NCI-H2171 treated with DMSO at 0.1 percent for 48 hours (cell line): ENCODE measurements at places on chromosomes 11 and 22.

DNA sequence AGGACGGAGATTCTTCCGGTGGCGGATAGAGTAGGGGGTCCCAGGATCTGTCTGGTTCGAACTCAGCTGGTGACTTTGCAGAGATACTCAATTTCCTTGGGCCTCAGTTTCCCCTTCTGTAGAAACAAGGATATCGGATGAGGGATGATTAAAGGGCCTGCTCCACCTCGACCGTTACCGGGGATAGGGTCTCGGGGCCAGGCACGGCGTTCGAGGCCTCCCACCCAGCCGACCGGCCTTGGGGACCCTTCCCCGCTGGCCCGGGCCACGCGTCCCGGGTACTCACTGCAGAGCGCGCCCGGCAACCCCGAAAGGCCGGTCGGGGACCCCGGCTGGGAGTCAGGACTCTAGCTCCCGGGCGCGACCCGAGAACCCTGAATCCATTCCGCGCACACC is 321 bp downstream of the RHBDD3 start:
- DNase-seq = no peak

- DNase-seq = no peak
Observed at GRCh38 chr11:1502954-1503707, 16.6 kb upstream of the MOB2 start.

- DNase-seq = no peak
Observed at GRCh38 chr11:129698212-129698611, 117.4 kb upstream of the TMEM45B start.

- DNase-seq = no peak
Observed at GRCh38 chr11:1387961-1388762, 1.6 kb upstream of the BRSK2 start.

- no peak for DNase-seq
Observed at GRCh38 chr11:43261775-43262174, 50.0 kb upstream of the API5 start.

DNA sequence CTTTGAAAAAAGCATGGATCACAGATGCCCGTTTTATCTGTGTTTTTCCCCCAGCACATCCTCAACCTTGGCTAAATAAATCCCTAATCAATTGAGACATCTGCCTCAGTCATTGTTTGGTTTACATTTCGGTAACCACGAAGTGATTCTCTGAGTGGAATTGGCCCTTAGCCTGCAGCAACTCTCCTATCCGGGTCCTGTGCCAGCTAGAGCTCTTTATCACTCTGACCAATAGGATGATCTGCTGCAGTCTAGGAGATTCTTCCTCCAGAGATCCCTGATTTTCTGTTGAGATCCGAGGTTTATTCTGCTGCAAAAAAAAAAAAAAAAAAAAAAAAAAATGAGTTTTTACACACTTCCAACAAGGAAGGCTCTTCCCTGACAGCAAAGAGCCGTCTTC is 137.3 kb downstream of the KCNA4 start:
- no peak for DNase-seq

DNA sequence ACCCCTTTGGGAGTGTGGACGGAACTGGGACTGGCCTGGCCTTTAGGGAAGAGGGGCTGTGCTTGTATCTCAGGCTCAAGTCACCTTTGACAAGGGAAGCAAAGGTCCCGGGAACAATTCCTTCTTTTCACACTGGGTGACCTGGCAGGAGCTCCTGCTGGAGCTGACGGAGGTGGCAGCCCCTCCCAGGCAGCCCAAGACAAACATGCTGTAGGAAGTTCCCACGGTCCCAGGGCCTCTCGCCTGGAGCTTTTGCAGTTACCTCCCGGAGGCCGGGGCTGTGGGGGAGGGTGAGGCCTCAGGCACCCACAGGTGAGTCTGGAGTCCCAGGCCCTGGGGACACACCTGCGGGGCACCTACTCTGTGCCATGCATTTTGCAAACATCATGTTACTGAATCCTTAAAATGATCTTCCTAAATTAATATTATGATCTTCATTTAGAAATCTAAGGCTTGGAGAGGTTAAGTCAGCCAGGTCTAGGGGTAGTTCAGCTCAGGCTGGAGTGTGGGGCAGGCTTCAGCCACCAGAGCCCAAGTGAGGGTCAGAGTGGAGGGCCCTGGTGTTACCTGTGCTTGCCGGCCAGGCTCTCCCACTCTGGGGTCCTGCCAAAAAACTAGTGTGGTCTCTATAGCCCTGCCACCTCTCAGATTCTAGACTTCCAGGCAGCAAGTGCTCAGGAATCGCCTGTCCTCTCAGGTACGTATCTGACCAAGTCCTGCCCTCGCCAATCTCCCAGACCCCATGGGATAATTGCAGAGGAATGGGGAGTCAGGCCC is 15.7 kb upstream of the MYEOV start:
- DNase-seq = no peak

DNA sequence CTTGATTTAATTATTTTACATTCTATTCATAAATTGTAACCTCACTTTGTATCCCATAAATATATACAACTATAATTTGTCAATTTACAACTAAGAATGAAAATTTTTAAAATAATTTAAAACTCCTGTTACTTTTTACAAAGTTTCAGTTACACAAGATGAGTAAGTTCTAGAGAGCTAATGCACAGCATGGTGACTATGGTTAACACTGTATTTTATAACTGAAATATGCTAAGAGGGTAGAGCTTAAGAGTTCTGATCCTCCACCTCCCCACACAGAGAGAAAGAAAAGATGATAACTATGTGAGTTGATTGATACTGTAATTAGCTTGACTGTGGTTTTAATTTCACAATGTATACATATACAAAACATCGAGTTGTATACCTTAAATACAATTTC is 412.5 kb upstream of the DDI1 start:
- no peak for DNase-seq

GRCh38 chr22:25791556-25791955 is 49.6 kb downstream of the MYO18B start:
- DNase-seq = no peak

GRCh38 chr22:19567157-19568009 is 43.2 kb upstream of the CLDN5 start:
- DNase-seq = no peak

DNA sequence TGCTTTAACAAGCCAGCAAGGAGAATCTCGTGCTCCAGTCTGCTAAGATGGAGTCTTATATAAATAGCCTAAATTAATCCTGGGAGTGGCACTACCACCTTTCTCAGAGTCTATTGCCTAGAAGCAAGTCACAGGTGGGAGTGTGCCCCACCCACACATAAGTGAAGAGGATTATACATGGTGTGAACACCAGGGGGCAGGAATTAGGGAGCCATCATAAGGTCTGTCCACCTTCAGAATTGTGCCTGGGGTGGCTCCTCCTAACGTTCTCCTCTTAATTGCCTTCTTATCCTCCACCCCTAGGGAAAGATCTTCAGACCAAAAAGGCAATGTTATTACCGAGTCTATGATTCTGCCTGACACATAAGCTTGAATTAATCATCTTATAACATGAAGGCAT is 276.8 kb upstream of the SESN3 start:
- no peak for DNase-seq

GRCh38 chr11:18704698-18705097 is 6.1 kb downstream of the TMEM86A start:
- no peak for DNase-seq

DNA sequence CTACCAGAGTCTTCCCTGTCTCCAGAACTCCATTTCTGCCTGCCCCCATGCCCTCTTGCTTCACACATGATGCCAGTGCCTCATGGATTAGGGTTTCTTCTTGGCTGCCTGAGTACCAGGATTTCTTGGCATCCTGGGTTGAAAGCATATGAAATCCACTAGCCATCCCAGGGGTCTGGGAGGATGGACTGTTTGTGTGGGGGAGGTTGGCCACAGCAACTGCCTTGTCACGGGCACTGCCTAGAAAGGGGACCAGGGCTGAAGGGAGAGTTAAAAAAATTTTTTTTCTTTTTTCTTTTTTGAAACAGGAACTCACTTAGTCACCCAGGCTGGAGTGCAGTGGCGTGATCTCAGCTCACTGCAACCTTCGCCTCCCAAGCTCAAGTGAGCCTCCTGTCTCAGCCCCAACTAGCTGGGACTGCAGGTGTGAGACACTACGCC is 4.2 kb downstream of the USP35 start:
- no peak for DNase-seq

- DNase-seq = no peak
Observed at GRCh38 chr11:15471048-15471894, 356.5 kb downstream of the INSC start.

- DNase-seq = no peak
Observed at GRCh38 chr11:62811659-62812058, 6.4 kb upstream of the NXF1 start.

GRCh38 chr11:78857688-78858087 is 283.0 kb upstream of the NARS2 start:
- DNase-seq = no peak

DNA sequence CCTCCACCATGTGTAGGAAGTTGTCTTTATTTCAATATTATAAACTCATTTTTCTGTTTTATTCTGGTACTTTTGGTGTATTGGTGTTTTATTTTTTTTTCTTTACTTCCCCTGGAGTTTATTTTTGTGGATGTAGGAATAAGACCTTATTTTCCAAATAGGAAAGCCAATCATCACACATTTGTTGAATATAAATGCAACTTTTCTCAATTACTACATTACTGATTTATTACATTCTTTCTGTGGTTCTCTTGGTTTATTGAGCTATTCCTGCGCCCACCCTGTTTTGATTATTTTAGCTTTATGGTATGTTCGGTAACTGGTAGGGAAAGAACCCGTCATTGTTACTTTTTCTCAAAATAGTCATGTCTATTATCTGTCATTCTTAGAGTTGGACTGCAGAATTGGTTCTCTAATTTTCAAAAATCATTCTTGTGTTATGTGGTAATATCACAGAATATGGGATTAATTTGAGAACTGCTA is 3.6 kb downstream of the IGLL5 start:
- DNase-seq = no peak

DNA sequence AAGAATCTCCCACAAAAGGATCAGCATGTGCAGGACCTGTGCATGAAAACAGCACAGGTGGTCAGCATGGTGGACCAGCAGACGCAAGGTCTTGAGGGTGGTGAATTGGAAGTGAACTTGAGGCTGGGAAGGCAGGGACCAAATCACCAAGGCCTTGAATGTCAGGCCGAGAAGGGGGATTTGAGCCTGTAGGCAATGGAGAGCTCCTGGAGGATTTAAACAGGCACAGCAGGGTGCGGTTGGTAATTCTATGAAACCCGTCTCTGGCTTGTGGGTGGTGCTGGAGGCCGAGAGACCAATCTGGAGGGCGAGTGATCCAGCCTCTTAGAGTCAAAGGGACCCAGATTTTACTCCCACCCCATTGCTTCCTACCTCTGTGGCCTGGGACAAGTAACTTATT is 2.4 kb downstream of the TSKU start:
- DNase-seq = no peak

DNA sequence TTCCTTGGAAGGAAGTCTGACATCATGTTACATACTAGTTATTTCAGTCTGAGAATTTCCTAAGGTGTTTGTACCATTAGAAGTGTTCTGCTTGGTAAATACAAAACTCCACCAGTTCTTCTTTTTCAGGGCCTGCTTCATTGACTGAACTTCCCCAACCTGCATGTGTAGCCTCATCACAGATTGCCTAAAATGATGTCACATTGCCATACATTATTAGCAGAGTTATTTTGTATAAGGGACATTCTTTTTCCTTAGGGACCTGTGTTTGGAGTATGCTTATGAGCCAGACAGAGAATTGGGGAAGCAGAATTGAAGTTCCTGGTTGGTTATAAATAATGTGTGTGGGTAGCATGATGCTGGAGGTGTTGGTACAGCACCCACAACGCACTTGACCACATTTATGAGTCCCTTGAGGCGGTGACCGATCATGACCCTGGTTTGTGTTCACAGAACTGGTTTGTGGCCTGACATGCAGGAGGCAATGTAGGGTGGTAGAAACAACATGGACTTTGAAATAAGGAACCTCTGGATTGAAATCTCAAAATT is 16.4 kb upstream of the MMP7 start:
- no peak for DNase-seq

GRCh38 chr11:39741066-39741465 is 1718.4 kb downstream of the LRRC4C start:
- DNase-seq = no peak

- peak; percentile 33 for DNase-seq
Observed at GRCh38 chr11:48036011-48036410, 55.7 kb downstream of the PTPRJ start.

DNA sequence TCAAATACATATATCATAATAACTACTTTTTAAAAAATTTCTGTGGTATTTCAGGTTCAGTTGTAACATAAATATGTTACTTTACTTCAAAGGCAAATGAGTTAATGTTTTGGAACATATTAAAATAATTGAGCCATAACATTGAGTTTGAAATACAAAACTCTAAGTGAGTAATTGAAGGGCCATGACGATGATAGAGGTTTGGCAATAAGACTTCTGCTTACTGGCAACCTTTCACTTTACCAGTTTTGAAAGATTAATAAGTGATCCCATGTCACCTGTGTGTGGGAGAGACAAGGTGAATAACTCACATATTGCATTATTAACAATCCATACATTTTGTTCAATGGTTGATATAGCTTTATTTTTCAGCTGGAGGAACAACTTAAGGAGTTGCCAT is 144.4 kb downstream of the GRIA4 start:
- no peak for DNase-seq

- DNase-seq = peak; percentile 5
Observed at GRCh38 chr11:71112990-71113389, 139.4 kb downstream of the SHANK2 start.

DNA sequence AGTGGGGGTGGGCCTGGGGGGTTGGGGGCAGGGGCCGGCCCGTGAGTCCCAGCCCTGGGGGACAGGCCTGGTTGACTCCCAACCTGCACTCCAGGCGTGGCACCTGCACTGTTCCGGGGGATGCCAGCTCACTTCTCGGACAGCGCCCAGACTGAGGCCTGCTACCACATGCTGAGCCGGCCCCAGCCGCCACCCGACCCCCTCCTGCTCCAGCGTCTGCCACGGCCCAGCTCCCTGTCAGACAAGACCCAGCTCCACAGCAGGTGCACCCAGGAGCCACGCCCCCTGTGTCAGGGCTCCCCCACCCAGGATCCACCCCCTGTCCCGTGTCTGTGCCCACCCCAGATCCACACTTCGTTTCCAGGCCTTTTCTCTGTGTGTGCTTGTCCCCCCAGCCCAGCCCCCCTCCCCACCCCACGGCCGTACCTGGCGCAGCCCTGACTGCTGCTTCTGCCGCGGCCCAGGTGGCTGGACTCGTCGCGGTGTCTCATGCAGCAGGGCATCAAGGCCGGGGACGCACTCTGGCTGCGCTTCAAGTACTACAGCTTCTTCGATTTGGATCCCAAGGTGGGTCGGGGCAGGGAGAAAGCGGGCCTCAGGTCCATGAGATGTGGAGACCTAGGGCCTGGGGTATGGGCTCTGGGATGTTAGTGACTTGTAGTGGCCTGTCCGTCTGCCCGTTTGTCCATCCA is 4.8 kb downstream of the FERMT3 start:
- DNase-seq = no peak

DNA sequence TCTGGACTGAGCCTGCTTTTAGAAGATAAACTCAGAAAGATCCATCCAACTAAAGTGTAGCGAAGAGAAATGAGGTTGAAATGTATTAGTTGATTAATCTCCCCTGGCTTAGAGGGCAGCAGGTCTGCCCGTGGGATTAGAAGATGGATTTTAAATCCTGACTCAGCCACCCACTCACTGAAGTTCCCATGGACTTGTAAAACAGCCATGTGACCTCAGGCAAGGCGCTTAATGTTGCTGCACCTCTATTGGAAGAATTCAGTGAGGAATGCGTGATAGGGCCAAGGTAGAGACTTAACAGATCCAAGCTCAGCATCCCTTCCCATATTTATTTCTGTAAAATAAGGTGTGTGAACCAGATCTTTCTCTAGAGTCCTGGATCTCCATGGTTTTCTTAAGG is 45.1 kb upstream of the ELF5 start:
- DNase-seq = no peak
